ENCODE measurements at places on chromosomes 7 and 10.
A peak's percentile ranks its signal among the peaks of the same experiment; 100 is the strongest.

DNA sequence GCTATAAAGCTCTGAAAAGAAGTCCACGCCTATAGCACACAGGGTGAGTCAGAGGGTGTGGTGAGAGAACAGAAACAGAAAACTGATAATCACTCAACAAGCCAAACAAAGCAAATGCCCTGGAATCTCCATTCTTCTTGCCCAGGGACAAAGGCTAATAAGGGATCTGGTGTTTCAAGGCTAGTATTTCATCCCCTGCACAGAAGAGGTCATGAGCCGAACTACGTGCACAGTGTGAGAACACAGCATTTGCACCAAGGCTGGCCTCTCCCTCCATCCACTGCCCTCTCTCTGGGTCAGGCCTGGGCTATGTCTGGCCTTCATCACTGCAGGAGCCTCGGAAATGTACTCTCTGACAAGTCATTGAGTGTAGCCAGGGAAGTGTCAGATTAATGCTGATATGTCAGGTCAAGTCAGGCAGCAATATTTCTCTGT is 42.7 kb downstream of the PRR15 start:
- no peak for DNase-seq

DNA sequence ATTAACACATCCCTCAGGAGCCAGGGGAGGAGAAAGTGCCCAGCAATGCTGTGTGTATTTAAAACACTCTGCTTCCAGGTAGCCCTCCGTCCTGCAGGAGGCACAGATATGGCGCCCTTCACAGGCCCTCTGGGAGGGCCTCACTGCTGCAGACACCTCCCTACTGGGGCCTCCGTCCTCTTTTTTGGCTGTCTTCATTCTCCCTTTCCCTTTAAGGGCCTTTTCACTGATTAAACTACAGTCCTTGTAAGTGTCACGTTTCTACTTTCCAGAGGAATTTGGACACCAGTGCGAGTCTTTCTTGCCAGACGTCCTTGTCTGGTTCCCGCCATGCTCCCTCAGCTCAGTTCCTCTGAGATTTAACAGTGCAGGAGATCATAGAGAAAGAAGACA is 39.7 kb upstream of the MKRN1 start:
- no peak for DNase-seq

GRCh38 chr10:88207121-88207546 is 343.7 kb downstream of the PTEN start:
- no peak for DNase-seq

DNA sequence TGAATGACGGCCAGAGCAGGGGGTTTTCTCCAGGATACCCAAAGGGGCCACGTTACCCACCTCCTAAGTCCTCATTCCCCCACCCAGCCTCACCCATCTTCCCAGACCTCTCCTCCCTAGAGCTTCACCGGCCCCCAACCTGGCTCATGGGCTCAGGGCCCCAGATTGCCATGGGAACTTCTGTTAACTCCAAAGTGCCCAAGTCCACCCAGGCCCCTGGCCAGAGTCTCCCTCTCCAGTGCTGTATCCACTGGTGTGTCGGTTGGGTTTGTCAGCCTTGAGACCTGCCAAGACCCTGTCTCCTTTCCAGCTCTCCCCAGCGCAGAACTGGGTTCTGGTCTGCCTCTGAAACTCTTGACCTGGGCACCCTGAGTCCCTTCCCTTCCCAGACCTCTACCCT is 37.1 kb upstream of the ZMIZ2 start:
- no peak for DNase-seq

GRCh38 chr7:28847176-28847575 is 111.0 kb downstream of the TRIL start:
- DNase-seq, result no peak

GRCh38 chr7:40749877-40750276 is 615.1 kb downstream of the SUGCT start:
- DNase-seq, result no peak

- no peak for DNase-seq
Measured at GRCh38 chr7:134374291-134374690, 57.6 kb upstream of the SLC35B4 start.

DNA sequence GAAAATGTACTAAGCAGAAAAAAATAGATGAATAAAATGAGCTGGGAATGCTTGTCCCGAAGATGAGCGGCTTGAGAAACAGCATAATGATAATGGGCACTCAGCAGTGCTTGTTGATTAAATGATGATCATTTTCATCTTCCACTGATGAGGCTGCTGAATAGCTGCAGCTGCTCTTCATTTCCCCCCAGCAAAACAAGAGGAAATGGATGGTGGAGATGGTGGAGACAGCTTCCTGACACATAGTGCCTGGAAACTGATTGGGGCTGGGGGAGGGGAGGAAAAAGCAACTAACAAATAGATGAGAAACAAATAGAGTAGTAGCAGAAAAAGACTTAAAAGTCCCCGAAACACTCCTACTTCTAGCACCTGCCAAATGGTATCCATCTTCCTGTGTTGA is 41.4 kb downstream of the MRC1 start:
- no peak for DNase-seq

- DNase-seq, result no peak
Measured at GRCh38 chr7:2273866-2274265, 31.8 kb downstream of the NUDT1 start.

DNA sequence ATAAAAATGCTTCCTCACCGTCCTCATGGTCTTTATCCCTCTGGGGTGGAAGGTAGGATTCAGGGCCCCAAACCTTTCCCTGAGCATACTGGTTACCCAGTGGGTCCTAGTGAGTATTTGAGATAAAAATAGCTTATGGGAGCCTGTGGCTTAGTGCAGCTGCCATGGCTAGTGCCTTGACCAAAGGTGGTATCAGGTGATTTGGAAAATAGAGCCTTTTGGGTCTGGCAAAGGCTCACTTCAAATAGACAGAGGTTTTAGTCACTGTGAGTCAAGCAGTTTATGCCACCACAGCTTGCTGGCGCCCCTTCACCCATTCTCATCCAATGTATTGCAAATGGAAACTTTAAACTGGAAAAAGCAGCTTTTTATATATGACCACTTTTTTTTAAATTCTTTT is 30.4 kb downstream of the PLAU start:
- no peak for DNase-seq

- no peak for DNase-seq
Measured at GRCh38 chr10:61066661-61067344, 122.8 kb upstream of the RHOBTB1 start.

GRCh38 chr10:59079386-59080226 is 96.8 kb upstream of the PHYHIPL start:
- no peak for DNase-seq

GRCh38 chr10:43353495-43354329 is 17.7 kb upstream of the FXYD4 start:
- no peak for DNase-seq

- DNase-seq, result no peak
Measured at GRCh38 chr7:139330333-139331030, 10.7 kb upstream of the FMC1 start.

DNA sequence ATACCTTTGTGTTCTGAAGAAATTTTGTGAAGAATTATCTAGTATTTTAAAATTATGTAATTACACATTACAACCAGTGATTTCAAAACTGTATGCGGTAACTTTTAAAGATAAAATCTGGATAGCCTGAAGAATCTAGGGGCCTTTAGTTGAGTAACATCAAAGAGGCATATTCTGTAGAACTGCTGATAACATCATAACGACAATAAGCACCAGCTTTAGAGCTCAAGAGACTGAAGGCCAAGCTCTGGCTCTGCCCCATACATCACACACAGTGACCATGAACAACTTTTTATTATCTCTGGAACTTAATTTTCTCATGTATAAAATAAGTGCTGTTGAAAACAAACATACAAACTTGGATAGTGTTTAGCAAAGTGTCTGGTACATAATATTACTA is 121.1 kb upstream of the RHOBTB1 start:
- DNase-seq, result no peak

- no peak for DNase-seq
Measured at GRCh38 chr7:22268884-22269421, 88.0 kb downstream of the RAPGEF5 start.

- peak; percentile 28 for DNase-seq
Measured at GRCh38 chr10:132497063-132497680, 40.4 kb upstream of the INPP5A start.

DNA sequence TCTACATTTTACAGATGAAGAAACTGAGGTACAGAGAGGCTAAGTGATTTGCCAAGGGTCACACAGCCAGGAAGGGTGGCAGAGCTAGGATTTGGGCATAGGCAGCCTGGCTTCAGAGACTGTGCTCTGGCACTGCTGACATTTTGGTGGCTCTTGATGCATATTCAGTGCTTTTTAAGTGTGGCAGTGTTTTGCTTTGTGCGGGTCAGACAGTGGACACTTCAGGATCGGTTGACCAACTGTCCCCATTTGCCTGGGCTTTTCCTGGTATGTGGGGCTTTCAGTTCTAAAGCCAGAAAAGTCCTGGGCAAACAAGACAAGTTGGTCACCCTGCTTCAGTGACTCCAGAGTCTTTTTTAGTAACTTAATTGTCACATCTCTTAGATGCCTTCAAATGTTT is 35.0 kb downstream of the SUFU start:
- no peak for DNase-seq

- peak; percentile 28 for DNase-seq
Measured at GRCh38 chr10:49379596-49380410, 16.1 kb downstream of the DRGX start.

All from suppressor macrophage (primary cell).